Stimulated activated CD4-positive, alpha-beta T cell treated with anti-CD3 and anti-CD28 coated beads, TNF-alpha, amount 100 ng/mL, for 24 hours (primary cell): ENCODE measurements at places on chromosomes 13 and 19.
A peak's percentile ranks its signal among the peaks of the same experiment; 100 is the strongest.

- no peak for DNase-seq
Measured at GRCh38 chr13:41053384-41053826, 7.9 kb upstream of the WBP4 start.

GRCh38 chr19:12789098-12789903 lies 2.0 kb upstream of the JUNB start:
- DNase-seq = no peak

GRCh38 chr13:48320891-48321510 lies 17.4 kb downstream of the RB1 start:
- DNase-seq = no peak

GRCh38 chr19:54928299-54928698 lies 19.0 kb downstream of the NLRP7 start:
- DNase-seq = no peak

DNA sequence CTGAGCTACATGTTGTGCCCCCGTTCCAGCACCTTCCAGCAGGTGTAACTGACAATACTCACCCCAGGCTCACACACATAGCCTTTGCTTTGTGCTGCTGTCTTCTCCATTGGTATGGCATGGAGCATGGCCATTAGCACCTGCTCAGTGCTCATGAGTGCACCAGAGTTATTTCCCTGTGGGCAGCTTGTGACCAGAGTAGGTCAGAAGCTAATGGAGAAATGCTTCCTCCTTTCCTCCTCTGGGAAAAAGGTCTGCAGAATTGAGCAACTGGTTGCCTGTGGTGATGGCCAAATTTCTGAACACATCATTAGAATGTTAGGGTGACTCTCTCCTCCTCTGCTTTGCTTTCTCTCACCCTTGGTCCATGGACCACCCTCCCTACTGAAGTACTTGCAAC lies 344.5 kb upstream of the TMTC4 start:
- DNase-seq = no peak

- DNase-seq = no peak
Measured at GRCh38 chr19:31351855-31352195, 2.6 kb upstream of the TSHZ3 start.

DNA sequence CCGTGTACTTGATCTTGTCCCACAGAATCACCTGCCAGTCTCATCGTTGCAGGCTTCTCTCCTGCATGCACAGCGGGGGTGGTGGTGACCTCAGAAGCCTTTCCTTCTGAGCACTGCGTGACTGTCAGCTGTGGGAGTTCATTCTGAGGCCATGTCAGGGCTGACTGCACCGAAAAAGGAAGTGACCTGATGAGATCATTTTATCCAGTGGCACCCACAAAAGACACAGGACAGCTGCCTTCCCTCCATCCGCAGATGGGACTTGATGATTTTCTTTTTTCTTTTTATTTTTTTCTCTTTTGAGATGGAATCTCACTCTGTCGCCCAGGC lies 89.7 kb downstream of the RAB20 start:
- DNase-seq = peak; percentile 9
